ENCODE measurements at places on chromosomes 12 and 14.
A peak's percentile ranks its signal among the peaks of the same experiment; 100 is the strongest.

DNA sequence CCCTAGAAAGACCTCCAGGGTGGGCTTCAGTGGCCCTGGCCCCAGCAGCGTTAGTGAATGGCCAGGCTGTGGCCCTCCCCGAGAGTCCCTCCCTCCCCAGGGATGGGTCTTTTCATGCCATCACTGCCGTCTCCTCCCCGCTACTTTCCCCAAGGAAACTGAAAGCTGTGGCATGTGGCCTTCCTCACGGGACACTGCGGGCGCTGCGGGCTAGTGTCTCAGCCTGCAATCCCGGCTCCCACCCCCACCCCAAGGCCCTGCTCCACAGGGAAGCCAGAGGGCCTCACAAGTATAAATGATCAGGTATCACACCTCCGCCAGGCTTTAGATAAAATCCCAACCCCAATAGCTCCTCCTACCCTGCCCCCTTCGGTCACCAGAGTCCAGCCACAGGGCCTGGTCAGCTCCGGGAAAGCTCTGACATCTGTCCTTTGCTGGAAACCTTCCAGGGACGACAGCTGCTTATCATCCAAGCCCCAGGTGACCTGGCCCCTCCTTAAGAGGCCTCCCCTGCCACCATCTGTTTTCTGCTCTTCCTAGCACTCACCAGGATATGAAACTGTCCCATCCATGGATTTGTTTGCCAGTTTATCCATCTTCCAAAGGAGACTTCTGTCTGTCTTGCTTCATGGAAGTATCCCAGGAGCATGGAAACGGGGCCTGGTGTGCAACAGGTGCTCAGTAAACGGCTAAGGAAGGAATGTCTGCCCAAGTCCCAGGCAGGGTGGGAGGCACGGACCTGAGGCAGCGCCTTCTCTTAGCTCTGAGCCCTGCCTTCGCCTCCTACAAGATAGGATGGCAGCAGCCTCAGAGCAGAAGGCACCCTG, 31.6 kb downstream of the CCDC85C start:
- no peak for DNase-seq

DNA sequence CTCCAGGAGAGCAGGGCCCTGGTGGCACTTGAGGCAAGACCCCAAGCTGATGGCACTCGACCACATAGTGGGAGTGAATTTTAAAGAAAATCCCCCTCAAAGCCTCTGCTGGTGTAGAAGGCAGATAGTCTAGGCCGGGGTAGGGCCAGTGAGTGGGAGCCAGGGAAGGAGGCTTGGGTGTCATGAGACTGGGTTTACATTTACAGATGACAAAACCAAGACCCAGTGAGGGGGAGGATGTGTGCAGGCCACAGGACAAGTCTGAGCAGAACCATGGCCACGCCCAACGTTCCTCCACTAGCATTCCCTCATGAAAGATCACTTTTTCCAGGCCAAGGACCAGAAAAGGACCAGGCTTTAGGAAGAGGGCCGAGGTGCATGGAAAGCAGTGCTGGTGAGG, 42.0 kb downstream of the EVL start:
- DNase-seq, result no peak

DNA sequence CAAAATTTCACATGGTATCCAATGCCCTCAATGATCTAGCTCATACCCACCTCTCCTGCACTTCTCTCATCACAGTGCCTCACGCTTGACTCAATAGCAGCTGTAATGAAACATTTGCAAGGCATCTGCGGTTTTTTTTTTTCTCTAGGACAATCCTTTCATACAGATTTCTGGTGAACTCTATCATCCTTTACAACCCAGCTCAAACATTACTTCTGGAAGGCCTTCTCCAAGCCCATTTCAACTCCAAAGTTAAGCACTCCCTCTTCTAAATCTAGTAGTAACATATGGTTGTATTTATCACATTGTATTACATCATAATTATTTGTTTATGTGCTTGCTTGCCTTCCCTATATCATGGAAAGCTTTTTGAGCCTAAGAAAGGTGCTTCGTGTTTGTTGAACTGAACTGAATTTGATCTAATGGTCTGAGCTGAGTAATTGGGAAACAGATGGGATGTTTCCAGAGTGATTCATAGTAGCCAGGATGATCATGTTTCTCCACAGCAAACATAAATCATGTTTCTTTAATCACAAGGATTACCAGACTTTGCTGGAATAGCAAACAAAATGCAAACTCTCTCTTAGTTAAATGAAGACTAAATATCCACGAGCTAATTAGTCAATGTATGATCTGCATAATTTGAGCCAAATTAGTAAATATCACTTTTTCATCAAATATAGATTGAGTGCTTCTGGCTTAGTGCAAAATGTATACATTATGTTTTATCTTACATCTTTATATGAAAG, 14.3 kb downstream of the CFL2 start:
- DNase-seq, result no peak

- no peak for DNase-seq
Observed at GRCh38 chr12:54975272-54975671, 9.3 kb downstream of the TESPA1 start.

DNA sequence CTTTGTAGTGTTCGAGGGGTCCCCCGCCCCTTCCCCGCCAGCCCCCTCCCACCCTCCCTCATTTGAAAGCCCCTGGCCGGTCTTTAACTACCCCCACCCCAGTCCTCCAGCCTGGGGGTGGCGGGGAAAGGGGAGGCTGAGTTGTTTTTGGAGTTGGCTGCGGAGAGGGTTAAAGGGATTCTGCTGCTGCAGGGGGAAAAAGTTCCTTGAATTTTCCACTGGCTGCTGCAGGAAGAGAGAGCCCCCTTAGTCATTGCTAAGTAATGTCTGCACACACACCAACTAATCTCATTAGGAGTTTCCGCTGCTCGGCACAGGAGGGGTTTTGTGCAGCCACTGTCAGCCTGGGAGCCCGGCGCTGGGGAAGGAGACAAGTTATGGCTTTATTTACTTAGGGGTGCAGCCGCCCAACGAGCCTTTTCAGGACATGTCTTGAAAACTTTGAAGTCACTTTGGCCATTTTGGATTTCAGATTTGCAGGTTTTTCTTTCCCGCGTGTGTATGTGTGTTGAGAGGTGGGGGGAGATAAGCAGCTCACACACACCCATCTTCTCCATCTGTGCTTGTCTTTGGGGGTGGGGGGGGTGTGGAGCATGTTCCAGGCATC, 1.8 kb downstream of the ELK3 start:
- DNase-seq, result no peak

GRCh38 chr14:56145181-56145769, 27.1 kb downstream of the PELI2 start:
- DNase-seq, result no peak

GRCh38 chr12:7075939-7076338, 15.4 kb downstream of the C1S start:
- DNase-seq, result peak; percentile 6

DNA sequence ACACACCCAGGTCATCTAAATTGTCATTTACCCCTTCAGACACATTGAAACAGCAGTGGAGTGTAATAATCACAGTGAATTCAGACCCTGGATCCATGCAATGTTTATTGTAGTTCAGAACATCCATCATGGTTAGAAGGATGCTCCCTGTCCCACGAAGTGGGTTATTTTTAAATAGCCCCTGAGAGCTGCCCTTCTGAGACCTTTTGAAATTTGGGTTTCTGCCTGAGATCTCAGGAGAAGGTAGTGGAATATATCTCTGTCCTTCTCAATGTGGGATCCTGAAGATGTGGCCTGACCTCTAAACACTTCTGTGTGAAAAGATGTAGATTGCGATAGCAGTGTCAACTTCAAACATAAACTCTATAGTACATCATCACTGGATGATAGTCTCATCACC, 1080.6 kb downstream of the TMEM121 start:
- DNase-seq, result no peak

DNA sequence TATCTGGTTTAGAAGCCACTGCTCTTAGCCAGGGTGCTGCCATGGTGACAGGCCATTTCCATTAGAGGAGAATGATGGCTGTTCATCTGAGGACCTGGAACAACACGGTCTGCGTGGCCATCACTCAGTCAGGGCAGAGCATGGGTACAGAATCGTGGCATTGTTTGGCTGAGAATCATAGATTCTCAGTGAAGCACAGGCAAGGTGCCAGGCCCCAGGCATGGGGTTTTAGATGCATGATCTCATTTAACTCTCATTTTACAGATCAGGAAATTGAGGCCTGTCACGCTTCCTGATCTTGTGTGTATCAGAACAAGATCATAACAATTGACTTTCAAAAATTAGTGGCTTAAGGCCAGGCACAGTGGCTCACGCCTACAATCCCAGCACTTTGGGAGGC, 26.8 kb upstream of the IRF2BPL start:
- DNase-seq, result no peak

GRCh38 chr12:96585977-96586376, 96.6 kb downstream of the CFAP54 start:
- DNase-seq, result no peak

GRCh38 chr12:6638305-6638704, 2.5 kb upstream of the LPAR5 start:
- DNase-seq, result no peak

- DNase-seq, result no peak
Observed at GRCh38 chr12:75481013-75481705, 604 bp downstream of the GLIPR1 start.

DNA sequence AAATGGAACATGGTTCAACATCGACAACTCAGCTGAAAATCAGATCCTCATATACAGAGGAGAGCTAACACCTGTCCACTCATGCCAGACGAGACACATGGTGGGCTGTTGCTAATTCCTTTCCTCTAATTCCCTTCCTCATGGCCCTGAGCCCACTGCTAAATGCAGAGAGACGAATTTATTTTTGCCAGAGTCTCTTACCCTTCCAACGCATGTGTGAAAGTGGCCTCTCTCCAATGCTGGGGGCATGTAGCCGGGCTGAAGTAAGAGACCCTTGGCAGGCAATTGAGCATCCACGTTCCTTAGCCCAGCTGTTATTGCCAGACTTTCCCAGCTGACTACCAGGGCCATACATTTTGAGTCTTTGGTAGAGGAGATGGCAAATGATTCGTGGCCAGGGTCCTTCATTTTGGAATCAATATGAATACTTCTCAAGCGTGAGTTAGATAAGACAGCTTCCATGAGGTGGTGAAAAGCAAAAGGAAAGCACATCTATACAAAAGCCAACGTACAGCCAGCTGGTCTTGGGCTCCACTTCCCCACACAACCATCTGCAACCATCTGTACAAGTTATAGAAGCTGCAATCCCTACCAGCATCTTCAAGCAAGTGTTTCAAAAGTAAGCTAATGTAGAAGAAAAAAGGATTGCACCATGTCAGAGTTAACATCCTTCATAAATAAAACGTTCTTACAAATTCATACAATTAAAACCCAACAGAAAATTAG, 28.6 kb downstream of the CORO1C start:
- DNase-seq, result no peak

DNA sequence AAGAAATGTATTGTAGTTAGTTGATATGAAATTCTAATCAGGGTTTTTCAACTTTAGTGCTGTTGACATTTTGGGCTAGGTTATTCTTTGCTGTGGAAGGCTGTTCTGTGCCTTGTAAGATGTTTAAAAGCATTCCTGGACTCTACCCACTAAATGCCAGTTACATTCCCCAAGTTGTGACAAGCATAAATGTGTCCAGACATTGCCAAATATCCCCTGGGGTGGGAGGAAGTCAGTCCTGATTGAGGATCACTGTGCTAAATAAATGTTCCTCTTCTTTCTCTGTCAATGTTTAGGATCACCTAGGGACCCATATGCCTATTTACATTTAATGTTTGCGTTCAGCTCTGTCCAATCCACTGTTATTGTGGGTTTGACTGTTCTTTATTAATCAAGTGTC, 268.3 kb downstream of the TMTC2 start:
- no peak for DNase-seq

GRCh38 chr12:124408822-124409517, 114.1 kb downstream of the RFLNA start:
- DNase-seq, result no peak

GRCh38 chr12:31009976-31010375, 63.7 kb upstream of the DDX11 start:
- DNase-seq, result no peak

DNA sequence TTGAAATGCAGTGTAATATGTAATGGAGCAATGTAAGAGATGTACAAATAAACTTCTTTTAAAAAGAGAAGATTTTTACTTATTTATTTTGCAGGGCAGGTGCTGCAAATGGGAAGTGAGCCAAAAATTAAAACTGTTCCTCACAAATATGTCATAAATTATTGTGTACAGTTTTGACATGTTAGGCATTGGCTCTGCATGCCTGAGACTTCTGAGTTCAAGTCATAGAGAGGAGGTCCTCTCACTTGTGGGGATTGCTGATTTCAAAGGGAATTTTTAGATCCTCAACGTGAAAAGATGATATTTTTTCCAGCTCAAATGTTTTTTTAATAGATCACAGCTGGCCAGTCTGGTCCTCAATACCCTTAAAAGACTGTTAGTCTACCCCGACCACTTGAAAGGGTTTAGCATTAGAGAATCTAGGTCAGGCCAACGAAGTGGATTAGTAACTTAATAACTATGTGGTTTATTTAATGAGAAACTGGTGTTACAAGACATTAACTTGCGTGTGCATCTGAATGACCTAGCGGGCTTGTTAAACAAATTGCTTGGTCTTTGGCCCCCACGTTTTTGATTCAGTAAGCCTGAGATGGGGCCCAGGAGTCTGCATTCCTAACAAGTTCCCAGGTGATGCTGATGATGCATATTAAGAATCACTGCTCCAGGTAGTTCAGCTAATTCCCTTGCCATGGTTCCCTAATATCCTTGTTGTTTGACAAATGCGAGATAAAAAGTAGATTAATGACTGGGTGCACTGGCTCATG, 30.9 kb upstream of the WDR89 start:
- DNase-seq, result no peak

- no peak for DNase-seq
Observed at GRCh38 chr12:52004042-52004648, 2.6 kb upstream of the TAMALIN start.

DNA sequence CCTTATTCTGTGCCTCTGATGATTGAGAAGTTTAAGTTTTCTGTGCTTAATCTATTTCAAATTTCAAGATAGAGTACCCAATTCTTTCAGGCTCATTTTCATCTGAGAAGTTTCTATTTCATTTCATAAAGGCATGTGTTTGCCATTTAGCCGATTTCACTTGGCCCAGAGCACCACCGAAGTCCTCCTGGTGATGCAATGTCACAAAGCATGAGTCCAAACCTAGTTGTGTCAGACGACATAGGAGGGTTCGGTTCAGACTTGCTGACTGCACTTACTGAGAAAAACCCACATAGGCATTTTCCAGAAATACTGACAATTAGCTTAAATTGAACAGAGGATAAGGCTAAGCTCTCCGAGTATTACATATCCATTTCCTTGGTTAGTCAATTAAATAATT, 152.4 kb upstream of the FAR2 start:
- DNase-seq, result no peak

DNA sequence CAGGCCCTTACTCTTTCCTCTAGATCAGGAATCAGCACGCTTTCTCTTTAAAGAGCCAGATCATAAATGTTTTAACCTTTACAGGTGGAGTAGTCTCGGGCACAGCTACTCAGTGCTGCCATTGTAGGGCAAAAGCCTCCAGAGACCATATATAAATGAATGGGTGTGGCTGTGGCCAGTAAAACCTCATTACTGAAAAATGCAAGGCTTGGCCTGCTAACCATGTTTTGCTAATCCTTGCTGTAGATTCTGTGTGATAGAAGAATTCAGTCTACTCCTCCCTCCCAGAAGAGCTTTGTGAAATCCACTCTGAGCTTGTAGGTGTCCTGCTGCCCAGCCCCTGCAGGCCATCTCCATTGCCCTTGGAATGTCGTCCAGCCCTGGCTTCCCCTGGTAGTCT, 58.1 kb downstream of the HSP90AA1 start:
- DNase-seq, result peak; percentile 63

All from non-pigmented ciliary epithelial cell (primary cell).